ENCODE measurements at places on chromosomes 5 and 9.

GRCh38 chr5:96721351-96721977 lies 59.3 kb downstream of the CAST start:
- no peak for DNase-seq

DNA sequence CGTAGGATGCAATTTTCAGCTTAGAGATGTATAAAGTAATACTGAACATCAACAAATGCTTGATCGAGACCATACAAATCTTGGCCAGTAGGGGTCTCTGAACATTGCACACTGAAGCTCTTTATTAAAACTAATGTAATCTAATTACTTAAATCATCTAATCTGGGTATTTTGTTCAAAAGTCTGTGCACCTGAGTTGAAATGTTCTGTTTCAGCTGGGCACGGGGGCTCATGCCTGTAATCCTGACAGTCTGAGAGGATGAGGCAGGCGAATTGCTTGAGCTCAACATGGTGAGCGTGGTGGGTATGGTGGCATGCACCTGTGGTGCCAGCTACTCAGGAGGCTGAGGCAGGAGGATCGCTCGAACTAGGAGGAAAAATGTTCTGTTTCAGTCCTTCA lies 41.0 kb downstream of the ESM1 start:
- DNase-seq, result peak; percentile 42

DNA sequence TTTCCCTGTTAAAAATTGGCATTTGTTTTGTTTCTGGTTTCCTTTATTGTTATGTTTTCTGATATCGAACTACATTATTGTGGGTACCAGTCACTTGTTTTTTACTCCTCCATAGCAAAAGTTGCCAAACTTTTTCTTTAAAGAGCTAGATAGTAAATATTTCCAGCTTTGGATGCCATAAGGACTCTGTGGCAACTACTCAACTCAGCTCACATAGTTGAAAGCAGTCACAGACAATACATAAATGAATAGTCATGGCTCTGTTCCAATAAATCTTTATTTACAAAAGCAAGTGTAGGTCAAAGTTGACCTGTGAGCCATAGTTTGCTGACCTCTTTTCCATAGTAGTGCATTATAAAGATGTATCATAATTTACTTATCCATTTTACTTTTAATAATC lies 305.0 kb downstream of the RASEF start:
- DNase-seq, result no peak

- no peak for DNase-seq
Observed at GRCh38 chr5:66597183-66597757, 1.1 kb downstream of the MAST4 start.

- DNase-seq, result no peak
Observed at GRCh38 chr5:179154991-179155955, 95.1 kb downstream of the ZNF354C start.

- DNase-seq, result no peak
Observed at GRCh38 chr9:5231212-5231611, at the start of gene INSL4. Gene INSL4 (plus strand): TSS chr9:5231419. CDS start chr9:5231524, 105 bp downstream.

DNA sequence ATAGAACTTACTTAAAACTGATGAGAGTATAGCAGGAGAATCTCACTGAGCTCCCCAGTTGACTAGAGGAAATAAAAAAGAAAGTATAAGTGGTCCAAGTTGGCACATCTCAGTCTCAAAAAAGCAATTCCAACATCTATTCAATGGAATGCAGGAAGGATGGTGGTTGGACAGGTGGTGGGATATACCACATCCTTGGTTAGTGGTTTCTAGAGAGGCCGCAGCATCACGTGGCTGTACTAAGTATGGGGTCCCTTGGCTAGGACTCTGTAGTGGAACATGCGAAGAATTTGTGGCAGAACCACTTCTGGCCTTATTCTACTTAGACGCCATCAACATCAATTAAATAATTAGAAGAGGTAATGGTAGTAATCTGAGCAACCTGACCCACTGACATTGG lies 232.4 kb downstream of the SAXO1 start:
- DNase-seq, result no peak

DNA sequence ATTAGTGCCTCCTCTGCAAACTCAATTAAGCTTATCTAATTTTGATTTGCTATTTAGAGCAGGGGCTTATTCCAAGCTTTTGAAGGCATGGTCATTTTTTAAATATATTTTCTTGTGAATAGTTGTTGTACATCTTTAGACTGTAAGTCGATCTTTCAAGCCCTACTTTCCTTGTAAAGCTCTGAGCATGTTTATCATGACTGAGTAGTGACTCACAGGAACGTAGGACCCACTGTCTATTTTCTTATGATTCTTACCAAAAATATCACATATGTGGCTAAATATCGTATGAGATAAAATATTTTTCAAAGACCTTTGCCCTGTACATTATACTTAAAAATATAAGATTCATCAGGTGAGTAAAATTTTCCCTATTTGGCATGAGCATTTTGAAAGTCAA lies 440.4 kb upstream of the GRIN3A start:
- DNase-seq, result no peak

DNA sequence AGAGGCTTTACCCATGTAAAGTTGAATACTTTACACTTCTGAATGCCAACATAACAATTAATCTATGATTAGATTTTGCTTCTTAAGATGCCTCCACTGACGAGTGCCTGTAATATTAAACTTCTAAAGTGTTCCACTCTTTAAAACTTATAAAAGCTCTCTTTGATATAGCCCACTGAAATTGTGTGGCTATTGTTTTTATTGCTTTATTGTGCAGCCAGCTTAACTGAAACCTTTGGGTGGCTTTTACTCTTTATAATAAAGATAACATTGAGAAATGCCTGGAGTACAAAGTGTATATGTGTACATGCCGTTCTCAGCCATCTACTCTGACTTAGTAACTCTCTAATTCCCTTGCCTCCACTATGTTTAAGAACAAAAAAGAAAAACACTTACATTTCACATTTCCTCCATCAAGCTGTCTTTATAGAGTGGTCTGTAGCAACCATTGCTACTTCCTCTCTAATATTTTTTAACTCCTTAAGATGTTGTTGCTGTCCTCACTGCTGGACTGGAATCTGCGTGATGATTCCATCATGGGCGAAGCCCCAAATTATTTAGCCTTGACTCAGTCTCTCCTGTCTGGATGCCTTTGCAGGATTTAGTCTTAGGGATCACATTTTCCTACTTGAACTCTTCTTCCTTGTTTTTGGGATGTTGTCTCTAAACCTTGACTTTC lies 9.1 kb downstream of the PIK3R1 start:
- no peak for DNase-seq

- DNase-seq, result no peak
Observed at GRCh38 chr5:37722236-37723161, 117.3 kb downstream of the GDNF start.

- DNase-seq, result no peak
Observed at GRCh38 chr5:171623551-171624097, 162.0 kb upstream of the SMIM23 start.
